ENCODE measurements at places on chromosomes 12 and 14. TPM values are rescaled to one million over a fixed set of nuclear protein-coding genes. Genes with fewer than 3 reads are reported as not detected.

DNA sequence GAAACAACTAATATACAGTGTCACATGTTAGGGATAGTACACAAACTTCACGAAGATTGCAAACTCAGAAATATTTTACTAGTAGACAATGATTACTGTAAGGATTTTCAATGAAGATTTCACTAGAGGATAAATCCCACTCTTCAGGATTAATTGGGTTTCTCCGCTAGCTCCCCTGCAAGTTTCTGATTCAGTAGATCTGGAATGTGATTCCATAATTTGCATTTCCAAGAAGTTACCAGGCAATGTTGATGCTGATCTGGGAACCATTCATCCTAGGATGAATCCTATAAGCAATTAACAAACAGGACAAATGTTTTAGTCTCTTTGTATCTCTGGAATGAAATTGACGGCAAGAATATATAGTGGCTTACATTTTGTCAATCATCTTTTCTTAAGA lies 272.4 kb downstream of the ALX1 start:
- no peak for DNase-seq

- no peak for DNase-seq
Observed at GRCh38 chr14:55813630-55814029, 233.6 kb downstream of the KTN1 start.

DNA sequence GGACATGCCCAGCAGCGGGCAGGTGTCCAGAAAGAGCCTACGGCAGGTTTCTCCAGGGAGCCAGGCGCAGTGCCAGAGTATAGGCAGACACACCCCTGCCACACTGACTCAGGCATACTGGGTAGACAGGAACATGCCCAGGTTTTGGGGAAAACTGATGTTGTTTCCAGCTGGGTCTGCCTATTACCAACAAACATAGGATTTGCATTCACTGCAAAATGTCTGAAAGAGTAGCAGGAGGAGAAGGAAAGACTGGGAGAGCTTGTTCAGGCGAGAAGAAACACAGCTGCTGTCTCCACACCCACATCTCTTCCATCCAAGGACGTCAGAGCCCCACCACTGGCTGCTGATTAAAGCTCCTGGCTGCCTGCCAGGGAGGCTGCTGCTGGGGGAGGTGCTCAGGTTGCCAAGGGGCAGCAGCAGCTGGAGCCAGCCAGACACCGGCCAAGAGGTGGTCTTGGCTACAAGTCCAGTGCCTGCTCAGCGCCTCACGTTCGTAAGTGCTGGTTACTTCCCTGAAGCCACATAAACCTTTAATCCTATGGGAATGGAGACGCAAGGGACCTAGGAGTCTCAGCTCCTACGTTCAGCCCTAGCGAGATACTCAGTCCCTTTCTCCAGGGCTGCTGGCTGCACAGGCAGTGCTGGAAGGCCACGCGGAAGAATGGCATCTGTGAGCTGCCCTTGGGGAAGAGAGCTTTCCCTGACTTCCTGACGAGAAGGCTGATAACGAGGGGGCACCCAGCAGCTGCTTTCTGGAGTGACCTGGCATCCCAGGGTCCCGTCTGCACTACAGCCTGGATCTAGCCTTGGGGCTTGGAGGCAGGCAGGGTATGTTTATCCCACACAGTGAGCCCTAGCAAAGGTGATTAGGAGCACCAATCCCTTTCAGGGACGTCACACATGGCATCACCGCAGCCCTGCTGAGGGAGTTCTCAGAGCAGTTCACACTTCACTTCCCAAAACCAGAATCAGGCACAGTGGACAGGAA lies 58.1 kb downstream of the PLEKHG3 start:
- peak; percentile 67 for DNase-seq

The MRPL42 gene
- total RNA-seq, result 131 TPM

The SLC5A8 gene
- not detected for total RNA-seq

The WNK1 gene
- total RNA-seq, result 134 TPM

The CLEC4A gene
- 1.4 TPM for total RNA-seq

All from Karpas-422 (cell line).